ENCODE measurements at places on chromosomes 1 and 21.
A peak's percentile ranks its signal among the peaks of the same experiment; 100 is the strongest.

GRCh38 chr21:42397746-42398394 is 2.0 kb upstream of the TMPRSS3 start:
- no peak overlapping the region for H3K27ac ChIP-seq
- H3K27me3 ChIP-seq, result no peaks in the 10 kb centered on the region
- no peak overlapping the region for H3K4me3 ChIP-seq
- H3K4me1 ChIP-seq, result peaks cover 5% of the 10 kb centered on the region
- DNase-seq, result no peak

- H3K4me3 ChIP-seq, result no peak overlapping the region
- no peaks in the 10 kb centered on the region for H3K36me3 ChIP-seq
- no peaks in the 10 kb centered on the region for H3K27me3 ChIP-seq
- no peaks in the 10 kb centered on the region for H3K4me1 ChIP-seq
Observed at GRCh38 chr1:186183219-186183618, 191.8 kb downstream of the TPR start.

- H3K4me3 ChIP-seq, result no peak overlapping the region
- H3K27me3 ChIP-seq, result no peaks in the 10 kb centered on the region
- H3K36me3 ChIP-seq, result no peaks in the 10 kb centered on the region
Observed at GRCh38 chr1:163820226-163820625, 498.5 kb downstream of the NUF2 start.

DNA sequence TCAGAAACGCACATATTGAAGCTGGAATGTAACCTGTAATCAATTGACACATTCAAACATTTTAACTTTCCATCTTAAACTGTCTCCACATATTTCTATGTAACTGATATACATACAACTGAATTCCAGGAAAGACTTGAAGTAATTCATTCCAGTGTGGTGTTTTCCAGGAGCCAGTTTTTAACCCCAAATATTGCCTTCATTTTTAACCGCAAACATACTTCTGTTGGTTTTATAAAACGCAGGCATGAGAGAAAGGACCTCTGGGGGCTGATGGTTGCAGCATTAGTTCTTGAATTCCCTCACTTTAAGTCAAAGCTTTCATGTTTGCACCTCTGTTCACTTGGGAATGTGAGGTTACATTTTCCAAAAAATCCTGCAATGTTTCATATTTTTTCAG is 204.1 kb downstream of the CRB1 start:
- no peaks in the 10 kb centered on the region for H3K36me3 ChIP-seq
- peaks cover 28% of the 10 kb centered on the region for H3K4me1 ChIP-seq
- no peak overlapping the region for H3K27ac ChIP-seq

- no peak for DNase-seq
- H3K4me1 ChIP-seq, result peaks cover 29% of the 10 kb centered on the region
- H3K27ac ChIP-seq, result no peak overlapping the region
- H3K36me3 ChIP-seq, result no peaks in the 10 kb centered on the region
- peaks cover 45% of the 10 kb centered on the region for H3K27me3 ChIP-seq
Observed at GRCh38 chr1:201507360-201507675, 395 bp upstream of the CSRP1 start.

GRCh38 chr1:118744420-118744819 is 243.7 kb downstream of the TBX15 start:
- no peak overlapping the region for H3K27ac ChIP-seq
- no peaks in the 10 kb centered on the region for H3K27me3 ChIP-seq
- H3K4me3 ChIP-seq, result no peak overlapping the region
- peaks cover 5% of the 10 kb centered on the region for H3K4me1 ChIP-seq
- no peaks in the 10 kb centered on the region for H3K36me3 ChIP-seq

- no peak for DNase-seq
- peaks cover 6% of the 10 kb centered on the region for H3K4me1 ChIP-seq
- no peaks in the 10 kb centered on the region for H3K27me3 ChIP-seq
- no peak overlapping the region for H3K27ac ChIP-seq
- H3K4me3 ChIP-seq, result no peak overlapping the region
- H3K36me3 ChIP-seq, result no peaks in the 10 kb centered on the region
Observed at GRCh38 chr1:236858165-236858564, 63.1 kb downstream of the MTR start.

- no peaks in the 10 kb centered on the region for H3K36me3 ChIP-seq
- H3K27ac ChIP-seq, result no peak overlapping the region
- H3K27me3 ChIP-seq, result peaks cover 3% of the 10 kb centered on the region
- no peak overlapping the region for H3K4me3 ChIP-seq
- H3K4me1 ChIP-seq, result peaks cover 27% of the 10 kb centered on the region
Observed at GRCh38 chr1:112520166-112520565, 11.4 kb downstream of the WNT2B start.

- DNase-seq, result no peak
- peak overlapping the region; percentile 44 for H3K4me3 ChIP-seq
Observed at GRCh38 chr1:19289244-19289643, 674 bp upstream of the AKR7A3 start.

- no peaks in the 10 kb centered on the region for H3K36me3 ChIP-seq
- H3K4me3 ChIP-seq, result no peak overlapping the region
- H3K4me1 ChIP-seq, result peaks cover 20% of the 10 kb centered on the region
- peak; percentile 77 for DNase-seq
- no peak overlapping the region for H3K27ac ChIP-seq
- H3K27me3 ChIP-seq, result no peaks in the 10 kb centered on the region
Observed at GRCh38 chr1:21534674-21535378, 25.6 kb downstream of the ALPL start.

DNA sequence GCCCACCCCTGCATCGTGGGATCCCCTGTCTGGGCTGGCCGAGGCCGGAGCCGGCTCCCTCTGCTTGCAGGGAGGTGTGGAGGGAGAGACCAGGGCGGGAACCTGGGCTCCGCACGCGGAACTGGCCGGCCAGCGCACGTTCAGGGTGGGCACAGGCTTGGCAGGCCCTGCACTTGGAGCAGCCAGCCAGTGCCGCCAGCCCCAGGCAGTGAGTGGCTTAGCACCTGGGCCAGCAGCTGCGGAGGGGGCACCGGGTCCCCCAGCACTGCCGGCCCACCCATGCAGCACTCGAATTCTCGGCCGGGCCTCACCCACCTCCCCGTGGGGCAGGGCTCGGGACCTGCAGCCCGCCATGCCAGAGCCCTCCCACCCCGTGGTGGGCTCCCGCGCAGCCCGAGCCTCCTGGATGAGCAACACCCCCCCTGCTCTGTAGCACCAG is 422.6 kb downstream of the AMY1C start:
- H3K4me3 ChIP-seq, result no peak overlapping the region
- no peaks in the 10 kb centered on the region for H3K4me1 ChIP-seq
- no peak overlapping the region for H3K27ac ChIP-seq

DNA sequence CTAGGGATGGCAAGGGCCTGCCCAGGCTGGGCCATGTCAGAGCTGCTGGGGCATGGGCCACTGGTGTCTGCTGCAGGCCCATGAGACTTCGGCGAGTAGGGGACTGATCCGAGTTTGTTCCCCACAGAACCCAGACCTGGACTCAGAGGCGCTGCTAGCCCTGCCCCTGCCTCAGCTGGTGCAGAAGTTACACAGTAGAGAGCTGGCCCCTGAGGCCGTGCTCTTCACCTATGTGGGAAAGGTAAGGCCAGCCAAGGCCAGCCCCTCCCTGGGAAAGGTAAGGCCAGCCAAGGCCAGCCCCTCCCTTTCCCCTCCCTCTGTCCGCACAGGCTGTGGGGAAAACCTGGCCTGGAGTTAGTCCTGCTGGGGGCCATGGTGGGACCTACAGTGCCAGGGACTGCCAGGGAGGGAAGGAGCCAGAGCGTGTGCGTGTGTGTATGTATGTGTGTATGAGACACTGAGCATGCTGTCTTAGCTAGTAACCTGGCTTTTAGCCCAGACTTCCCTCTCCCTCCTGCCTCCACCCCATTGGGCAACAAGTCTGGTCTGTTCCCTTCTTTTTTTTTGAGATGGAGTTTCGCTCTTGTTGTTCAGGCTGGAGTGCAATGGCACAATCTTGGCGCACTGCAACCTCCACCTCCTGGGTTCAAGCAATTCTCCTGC is 8.0 kb downstream of the FAAH start:
- H3K27ac ChIP-seq, result no peak overlapping the region
- peaks cover 5% of the 10 kb centered on the region for H3K4me1 ChIP-seq
- peak; percentile 20 for DNase-seq
- H3K36me3 ChIP-seq, result no peaks in the 10 kb centered on the region
- H3K27me3 ChIP-seq, result no peaks in the 10 kb centered on the region
- no peak overlapping the region for H3K4me3 ChIP-seq

- no peaks in the 10 kb centered on the region for H3K36me3 ChIP-seq
- H3K27ac ChIP-seq, result no peak overlapping the region
- H3K4me3 ChIP-seq, result no peak overlapping the region
- peaks cover 9% of the 10 kb centered on the region for H3K4me1 ChIP-seq
- DNase-seq, result peak; percentile 30
Observed at GRCh38 chr1:206590025-206590758, 22.1 kb downstream of the EIF2D start.

GRCh38 chr1:116881879-116882520 is 27.7 kb upstream of the PTGFRN start:
- H3K27ac ChIP-seq, result no peak overlapping the region
- no peak overlapping the region for H3K4me3 ChIP-seq
- peaks cover 30% of the 10 kb centered on the region for H3K4me1 ChIP-seq
- H3K36me3 ChIP-seq, result no peaks in the 10 kb centered on the region
- DNase-seq, result peak; percentile 42
- H3K27me3 ChIP-seq, result no peaks in the 10 kb centered on the region

All from neural progenitor cell (in vitro differentiated cells).